ENCODE measurements at places on chromosomes 2 and 18. TPM values are rescaled to one million over a fixed set of nuclear protein-coding genes. Genes with fewer than 3 reads are reported as not detected.

Gene IL1RL1
- polyA plus RNA-seq, result 0.16 TPM

Gene PCARE
- not detected for polyA plus RNA-seq

Gene GFPT1
- 2.4 TPM for polyA plus RNA-seq

Gene SERPINB10
- polyA plus RNA-seq, result 0.51 TPM

Gene OR6B2
- not detected for polyA plus RNA-seq

- DNase-seq, result no peak
Observed at GRCh38 chr2:83481436-83481835, 977.6 kb downstream of the SUCLG1 start.

Gene SPEG
- 8.2 TPM for polyA plus RNA-seq

Data from spleen (tissue), 13 donors.